Putamen (tissue), 1 donor: ENCODE measurements at places on chromosomes 5 and 9.

- DNase-seq = no peak
Measured at GRCh38 chr9:83656952-83657351, 34.0 kb downstream of the IDNK start.

DNA sequence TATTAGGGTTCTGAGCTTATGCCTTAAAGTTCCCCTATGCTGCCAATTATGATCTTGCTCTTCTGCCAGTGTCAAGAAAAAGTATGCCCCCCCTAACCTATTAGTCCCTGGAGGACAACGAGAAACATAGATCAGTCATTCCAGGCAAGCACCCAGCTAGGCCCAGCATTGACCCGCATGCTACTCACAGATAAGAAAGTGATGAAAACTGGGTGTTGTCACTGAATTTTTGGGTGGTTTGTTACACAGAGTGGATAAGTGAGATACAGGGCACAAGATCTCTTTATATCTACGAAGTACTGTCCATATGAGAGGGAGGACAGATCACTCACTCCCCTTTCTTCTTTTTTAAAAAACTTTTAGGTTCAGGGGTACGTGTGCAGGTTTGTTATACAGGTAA lies 6.4 kb upstream of the TEX48 start:
- DNase-seq = no peak

DNA sequence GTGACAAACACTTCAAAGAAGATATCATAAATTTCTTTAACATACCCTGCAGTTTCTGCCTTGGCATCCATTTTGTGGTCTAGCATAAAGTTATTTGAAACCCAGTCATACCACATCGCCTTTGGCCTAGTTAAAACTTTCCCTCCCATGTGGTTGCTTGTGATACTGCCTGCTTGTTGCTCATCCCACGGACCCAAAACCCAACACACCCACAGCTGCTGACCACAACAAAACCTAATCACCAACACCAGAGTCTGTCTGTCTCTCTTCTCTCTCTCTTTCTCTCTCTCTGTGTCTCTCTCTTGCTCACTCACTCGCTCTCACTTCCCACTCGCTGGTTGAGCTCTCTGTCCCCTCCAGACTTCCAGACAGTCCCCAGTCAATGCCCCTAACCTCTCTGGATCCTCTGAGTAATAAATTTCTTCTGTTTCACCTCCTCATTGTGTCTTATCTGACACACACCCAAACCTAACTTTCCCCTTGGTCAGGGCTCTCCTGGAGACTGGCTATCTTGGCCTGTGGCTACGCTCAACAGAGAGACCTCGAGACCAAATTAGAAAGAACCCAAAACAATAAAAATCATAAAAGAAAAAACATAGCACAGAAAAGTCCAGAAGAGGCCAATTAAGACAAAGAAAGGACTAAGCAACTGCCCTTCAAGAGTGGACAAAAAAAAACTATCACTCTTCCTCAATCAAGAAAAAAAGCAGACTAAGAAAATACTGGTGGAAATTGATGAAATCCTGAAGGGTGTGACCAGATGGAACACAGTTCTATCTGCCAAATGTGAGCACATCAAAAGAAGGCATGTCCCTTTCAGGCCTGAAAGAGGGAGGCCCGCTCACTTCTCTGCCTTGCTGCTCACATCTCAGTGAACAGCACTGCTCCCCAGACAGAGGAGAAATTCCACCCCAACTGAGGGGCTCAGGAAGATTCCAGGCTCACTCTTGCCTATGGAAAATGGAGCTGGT lies 41.5 kb downstream of the TTLL11 start:
- DNase-seq = no peak

GRCh38 chr9:5764130-5764868 lies 68.6 kb downstream of the ERMP1 start:
- no peak for DNase-seq

GRCh38 chr5:74394916-74395880 lies 245.3 kb downstream of the ENC1 start:
- DNase-seq = no peak

- no peak for DNase-seq
Measured at GRCh38 chr9:109278848-109279247, 42.0 kb downstream of the EPB41L4B start.

DNA sequence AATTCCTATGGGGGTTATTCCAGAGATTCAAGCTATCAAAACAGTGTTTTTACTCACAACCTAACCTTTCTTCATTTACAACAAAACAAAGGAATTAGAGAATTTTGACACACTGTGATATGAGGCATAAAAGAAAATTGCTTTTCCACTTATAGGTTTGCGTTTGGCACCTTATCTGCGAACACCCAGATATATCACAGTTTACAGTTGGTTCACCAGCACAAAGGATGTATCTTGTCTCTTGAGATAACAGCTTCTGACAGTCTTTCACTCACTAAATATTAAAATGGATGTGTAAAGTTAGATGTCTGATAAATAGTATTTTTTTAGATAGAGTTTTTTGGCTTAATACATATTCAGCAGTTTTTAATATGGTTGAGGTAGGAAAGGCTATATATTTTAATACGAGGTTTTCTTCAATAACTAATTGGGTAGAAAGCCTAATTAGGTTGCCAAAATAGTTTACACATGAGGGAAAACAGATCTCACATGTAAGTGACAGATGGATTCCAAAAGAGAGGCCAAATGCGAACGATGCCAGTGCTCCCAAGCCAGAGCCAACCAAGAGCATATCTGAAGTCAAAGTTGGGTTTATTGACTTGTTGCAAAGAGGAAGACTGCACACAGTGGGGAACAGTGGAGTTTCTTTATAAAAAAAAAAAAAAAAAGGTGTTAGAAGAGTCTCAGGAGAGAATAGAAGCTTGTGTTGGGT lies 1495.2 kb downstream of the MAT2B start:
- no peak for DNase-seq

DNA sequence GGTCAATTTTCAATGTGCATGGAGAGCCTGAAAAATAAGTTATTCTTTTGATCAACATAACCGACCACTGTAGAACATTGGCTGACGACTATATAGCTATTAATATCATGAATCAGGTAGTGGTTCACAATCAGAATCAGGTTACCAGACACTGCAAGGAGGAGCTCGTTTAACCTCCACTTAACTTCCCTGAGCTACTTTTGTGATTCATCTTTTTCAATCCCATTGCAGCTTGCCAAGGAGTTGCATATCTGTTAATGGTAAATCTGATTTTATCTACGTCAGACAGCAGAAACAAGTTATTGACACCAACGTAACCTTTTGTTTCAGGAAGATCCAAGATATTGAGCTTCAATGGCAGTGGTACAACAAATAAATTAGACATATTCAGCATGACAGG lies 2263.8 kb upstream of the ACO1 start:
- no peak for DNase-seq

DNA sequence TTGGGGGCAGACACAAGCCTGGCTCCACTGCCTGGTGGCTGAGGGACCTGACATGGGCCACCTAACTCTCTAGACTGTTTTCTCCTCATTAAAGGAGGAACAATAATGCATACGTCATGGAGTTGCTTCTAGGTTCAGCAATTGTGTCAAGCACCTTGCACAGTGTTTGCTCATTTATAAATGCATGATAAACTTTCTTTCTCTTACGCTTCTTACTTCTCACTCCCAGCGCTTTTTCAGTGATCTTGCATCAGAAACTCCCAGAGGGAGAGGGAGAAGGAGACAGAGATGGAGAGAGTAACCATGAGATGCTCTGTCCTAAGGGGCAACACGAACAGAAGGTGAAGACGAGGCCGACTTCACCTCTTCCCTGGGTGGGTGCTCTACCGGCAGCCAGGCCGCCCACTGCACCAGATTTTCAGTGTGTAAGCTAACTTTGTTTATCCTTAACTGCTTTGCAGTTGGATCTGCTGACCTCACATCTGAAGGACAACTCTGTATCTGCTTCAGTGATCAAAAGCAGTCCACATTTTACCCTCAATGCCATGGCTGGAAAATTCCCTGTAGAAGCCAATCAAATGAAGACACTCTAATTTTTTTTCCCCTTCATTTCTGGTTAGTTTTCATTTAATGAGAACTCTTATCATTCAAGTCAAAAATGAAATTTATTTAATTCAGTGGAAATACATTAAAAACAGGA lies 35.3 kb downstream of the MED27 start:
- DNase-seq = no peak

- DNase-seq = no peak
Measured at GRCh38 chr5:154117930-154118329, 72.6 kb upstream of the GALNT10 start.

DNA sequence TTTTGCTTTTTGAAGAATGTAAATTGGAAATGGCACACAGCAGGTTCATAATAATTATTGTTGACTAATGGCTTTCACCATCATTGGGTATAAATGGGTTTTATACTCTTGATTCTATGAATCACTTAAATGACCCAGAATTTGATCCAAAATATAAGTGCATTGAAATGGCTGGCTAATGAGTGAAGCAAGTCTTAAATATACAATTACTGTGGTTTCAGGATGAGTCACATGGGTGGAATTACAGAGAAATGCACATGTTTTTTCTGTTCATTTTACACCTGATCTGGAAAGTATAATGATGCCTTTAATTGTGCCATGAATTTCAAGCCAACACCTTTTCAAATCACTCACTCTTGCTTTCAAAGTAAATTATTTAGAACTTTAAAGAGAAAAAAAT lies 380.8 kb upstream of the CD180 start:
- no peak for DNase-seq

- no peak for DNase-seq
Measured at GRCh38 chr5:493758-494157, 30.5 kb downstream of the SLC9A3 start.

- no peak for DNase-seq
Measured at GRCh38 chr5:81626524-81626923, 124.4 kb downstream of the SSBP2 start.

DNA sequence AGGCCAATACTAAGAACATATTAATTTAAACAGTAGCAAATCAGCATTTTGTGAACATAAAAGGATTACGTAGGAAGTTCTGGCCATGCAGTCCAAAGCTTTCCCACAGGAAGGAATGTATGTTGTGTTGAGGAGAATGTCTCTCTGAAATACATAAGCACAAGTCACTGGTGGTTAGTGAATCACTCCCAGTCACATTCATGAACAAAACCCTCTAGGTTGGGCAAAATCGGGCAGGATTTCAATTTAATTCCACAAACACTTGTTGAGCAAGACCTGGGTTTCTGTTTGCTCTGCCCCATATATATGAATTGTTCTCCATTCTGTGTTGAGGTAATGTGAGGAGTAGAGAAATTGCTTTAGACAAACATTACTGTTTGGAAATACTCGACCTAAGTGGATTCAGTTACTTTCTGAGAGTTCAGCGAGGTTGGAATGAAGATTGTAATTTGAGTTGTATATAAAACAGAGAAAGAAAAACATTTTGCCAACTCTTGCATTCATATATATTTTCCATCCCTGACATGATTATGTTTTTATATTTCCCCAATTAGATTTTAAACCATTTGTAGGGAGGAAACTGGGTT lies 127.6 kb upstream of the RPS23 start:
- no peak for DNase-seq

- DNase-seq = peak; percentile 24
Measured at GRCh38 chr9:68546596-68547390, 6.1 kb upstream of the TMEM252 start.

GRCh38 chr5:159038907-159039306 lies 60.8 kb downstream of the EBF1 start:
- no peak for DNase-seq

DNA sequence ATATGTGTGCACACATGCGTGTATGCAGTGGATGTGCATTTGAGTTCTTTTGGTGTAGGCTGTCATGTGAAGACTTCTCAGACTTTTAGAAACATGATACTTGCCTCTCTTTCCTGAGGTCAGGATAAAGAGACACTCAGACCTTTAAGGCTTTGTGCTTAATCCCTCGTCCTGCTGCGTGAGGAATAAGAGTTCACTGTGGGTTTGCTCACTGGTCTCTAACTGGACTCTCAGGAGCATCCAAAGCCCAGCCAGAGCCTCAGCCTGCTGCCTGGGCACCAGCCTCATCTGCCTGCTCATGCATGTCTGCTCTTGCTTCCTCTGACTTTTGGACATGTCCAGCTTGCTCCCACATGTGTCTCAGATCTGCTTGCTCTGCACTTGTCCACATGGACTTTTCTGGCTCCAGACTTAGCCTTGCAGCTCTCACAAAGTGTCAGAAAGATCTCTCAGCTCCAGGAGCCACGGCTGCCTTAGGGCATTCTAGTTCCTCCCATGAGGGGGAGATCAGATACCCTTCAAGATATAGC lies 65.1 kb upstream of the ZNF366 start:
- no peak for DNase-seq

DNA sequence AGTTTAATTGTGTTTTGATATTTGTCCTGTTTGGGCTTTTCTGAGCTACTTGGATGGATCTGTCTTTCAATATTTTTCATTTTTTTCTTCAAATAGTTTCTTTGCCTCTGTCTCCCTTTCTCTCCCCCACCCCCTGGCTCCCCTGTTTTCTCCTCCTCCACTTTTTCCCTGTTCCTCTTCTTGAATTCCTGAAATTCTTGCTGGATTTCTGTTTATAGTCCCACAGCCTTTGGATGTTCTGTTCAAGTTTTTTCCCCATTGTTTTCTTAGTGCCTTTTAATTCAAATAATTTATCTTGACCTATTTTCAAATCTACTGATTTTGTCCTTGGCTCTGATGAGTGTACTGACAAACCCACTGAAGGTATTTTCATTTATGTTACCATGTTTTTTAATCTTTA lies 113.0 kb downstream of the VPS13A start:
- no peak for DNase-seq

DNA sequence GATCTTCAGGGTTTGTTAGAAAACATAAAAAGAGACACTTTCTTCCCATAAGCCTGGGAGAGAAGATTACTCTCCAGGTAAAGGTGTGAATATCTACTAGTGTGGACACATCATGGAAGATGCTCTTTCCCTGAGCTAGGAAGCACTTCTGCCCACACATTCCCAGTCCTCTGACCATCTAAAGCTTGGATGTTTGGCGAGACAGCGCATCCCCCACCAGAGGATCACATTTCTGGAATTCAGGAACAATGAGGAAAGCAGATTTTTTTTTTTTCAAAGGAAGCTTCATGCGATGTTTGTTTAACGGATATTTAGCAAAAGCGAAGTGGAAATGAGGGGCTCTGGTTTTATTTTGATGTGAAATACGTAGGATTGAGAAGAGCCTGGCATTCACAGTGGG lies 6.2 kb downstream of the SVEP1 start:
- no peak for DNase-seq

GRCh38 chr9:23821375-23822181 lies 4.5 kb downstream of the ELAVL2 start:
- DNase-seq = no peak

DNA sequence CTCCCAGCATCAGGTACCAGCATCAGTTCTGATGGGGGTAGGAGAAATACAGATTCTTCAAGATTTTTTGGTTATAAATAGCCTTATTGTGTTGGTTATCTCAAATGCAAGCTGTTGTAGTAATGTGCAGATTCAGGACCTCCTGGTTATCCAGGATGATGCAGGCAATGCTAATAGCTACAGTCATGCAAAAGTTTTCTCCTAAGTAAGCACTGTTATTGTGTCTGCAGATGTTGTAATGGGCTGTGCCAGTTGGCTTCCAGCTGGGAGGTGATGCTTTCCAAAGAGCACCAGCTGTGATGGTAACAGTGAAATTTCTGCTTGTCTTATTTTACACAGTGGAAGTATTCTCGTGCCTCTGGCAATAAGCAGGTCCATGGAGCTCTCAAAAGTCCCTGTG lies 719.2 kb upstream of the CTNND2 start:
- DNase-seq = no peak
